ENCODE measurements at places on chromosomes 4 and X.

DNA sequence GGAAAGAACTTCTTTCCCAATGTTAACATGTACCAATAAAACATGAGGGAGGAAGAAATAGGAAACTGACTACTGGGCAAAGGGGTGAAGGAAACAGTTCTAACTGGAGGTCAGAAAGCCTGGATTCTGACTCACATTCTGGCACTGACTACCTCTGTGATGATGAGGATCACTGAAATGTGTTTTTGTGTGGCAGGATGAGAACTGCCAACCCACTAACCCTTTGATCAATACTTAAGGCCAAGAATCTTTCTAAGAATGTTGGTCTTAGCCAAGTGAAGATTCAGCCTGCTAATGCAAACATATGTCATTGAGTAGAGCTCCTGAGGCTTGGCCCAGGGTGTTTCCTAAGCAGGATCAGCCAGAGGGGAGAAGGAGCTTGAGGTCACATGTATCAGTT, 4.6 kb downstream of the ALAS2 start:
- no peak for DNase-seq

- DNase-seq: no peak
Measured at GRCh38 chrX:119150163-119151050, 22.8 kb upstream of the KIAA1210 start.

GRCh38 chr4:8748236-8748575, 123.4 kb downstream of the HMX1 start:
- DNase-seq: no peak

- no peak for DNase-seq
Measured at GRCh38 chr4:86980230-86980629, 45.4 kb downstream of the AFF1 start.

DNA sequence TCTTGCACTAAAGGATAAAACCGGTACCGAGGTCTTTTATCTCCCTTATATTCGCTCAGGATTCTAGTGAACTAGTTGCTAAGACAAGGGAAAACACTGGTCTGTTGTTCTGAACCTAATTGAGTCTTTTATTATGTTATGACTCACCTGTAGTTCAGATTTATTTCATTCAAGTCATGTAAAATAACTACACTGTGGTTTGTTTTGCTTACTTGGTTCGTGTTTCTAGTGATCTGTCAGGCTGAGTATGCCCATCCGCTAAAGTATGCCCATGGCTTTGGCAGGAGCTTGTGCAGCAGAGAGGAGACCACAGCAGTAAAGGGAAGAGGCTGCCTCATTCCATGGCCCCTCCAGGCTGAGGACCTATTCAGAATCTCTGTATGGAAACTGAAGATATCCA, 126.1 kb downstream of the AFF1 start:
- no peak for DNase-seq

- DNase-seq: no peak
Measured at GRCh38 chrX:30248854-30249253, 1.9 kb downstream of the MAGEB1 start.

DNA sequence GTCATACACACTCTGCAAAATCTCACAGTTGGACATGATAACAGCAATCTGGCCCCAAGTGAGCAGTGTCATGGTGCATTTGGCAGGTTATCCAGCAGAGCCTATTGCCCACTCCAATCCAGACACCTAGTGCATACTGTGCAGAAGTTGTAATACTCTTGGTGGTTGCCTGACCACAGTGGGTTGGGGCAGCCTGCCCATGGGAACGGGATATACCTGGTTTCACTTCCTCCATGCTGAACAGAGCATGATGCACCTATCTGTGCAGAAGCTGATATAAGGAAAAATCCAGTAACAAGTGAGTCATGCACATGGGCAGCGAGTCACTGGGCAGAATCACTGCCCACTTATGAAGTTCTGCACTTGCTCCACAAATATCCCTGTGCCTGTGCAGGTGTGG, 105.3 kb upstream of the IGSF1 start:
- no peak for DNase-seq

DNA sequence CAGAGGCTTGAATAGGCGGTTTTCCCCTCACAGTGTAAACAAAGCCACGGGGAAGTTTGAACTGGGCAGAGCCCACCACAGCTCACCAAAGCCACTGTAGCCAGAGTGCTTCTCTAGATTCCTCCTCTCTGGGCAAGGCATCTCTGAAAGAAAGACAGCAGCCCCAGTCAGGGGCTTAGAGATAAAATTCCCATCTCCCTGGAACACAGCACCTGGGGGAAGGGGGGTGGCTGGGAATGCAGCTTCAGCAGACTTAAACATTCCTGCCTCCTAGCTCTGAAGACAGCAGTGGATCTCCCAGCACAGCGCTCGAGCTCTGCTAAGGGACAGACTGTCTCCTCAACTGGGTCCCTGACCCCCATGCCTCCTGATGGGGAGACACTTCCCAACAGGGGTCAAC, 44.0 kb upstream of the USP38 start:
- no peak for DNase-seq

DNA sequence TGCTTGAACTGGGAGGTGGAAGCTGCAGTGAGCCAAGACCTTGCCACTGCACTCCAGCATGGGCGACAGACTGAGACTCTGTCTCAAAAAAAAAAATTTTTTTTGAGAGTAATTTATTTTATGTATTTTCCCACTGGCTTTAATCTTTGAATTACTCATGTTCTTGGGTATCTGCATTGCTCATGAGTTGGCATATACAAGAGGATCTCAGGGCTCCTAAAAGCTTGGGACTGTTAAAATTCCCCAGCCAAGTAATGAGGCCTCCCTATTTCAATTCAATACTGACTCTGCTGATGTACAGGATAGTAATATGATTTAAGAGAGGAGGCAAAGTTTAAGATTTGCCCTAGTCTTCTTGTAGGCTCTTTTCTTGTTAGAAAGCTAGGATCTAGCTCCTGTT, 6.2 kb downstream of the IL21 start:
- DNase-seq: no peak

DNA sequence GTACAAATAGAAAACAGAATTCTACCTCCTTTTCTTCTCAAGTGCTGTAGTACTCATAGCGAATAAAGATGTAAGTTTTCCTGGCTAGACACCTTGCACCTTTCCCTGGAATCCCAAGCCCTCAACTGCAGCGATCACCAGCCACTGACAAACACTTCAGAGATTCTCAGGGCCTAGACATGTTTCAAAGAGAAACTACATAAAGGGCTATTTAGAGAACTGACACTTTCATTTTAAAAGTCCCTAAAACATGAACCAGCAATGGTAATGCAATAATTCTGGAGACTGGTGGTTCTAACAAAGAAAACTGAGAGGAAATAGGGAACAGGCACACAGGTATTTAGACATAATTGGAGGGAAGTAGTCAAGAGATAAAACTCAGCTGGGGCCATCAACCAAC, 35.7 kb downstream of the FANCB start:
- no peak for DNase-seq

DNA sequence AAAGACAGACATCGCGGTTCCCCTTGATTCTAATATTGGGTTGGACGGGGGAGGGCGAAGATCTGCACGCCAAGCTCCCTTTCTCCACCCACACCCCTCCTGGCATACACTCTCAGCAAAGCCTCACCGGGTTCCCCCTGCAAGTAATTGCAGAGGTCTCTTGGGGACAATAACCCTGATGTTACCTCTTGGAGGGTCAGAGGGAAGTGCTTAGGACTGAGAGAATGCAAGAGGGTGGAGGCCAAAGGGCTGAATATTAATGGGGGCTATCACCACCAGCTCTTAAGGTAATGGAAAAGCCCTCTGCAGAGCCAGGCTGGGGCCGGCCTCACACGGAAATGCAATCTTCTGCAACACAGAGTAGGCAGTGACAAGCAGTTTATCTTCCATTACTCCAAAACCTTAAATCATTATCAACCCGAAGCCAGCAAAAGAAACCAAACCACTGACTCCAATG, 344.1 kb upstream of the GATB start:
- no peak for DNase-seq

- DNase-seq: no peak
Measured at GRCh38 chr4:24770032-24770584, 25.3 kb upstream of the SOD3 start.

- no peak for DNase-seq
Measured at GRCh38 chr4:153427363-153428071, 38.6 kb upstream of the TMEM131L start.

DNA sequence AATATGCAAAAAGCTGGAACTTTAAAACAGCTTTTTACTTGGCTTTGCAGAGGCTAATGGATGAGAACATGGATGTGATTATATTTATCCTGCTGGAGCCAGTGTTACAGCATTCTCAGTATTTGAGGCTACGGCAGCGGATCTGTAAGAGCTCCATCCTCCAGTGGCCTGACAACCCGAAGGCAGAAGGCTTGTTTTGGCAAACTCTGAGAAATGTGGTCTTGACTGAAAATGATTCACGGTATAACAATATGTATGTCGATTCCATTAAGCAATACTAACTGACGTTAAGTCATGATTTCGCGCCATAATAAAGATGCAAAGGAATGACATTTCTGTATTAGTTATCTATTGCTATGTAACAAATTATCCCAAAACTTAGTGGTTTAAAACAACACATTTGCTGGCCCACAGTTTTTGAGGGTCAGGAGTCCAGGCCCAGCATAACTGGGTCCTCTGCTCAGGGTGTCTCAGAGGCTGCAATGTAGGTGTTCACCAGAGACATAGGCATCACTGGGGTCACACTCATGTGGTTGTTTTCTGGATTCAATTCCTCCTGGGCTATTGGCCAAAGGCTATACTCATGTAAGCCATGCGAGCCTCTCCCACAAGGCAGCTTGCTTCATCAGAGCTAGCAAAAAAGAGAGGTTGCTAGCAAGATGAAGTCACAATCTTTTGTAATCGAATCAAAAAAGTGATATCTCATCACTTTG, 15.6 kb downstream of the TLR8 start:
- DNase-seq: no peak

DNA sequence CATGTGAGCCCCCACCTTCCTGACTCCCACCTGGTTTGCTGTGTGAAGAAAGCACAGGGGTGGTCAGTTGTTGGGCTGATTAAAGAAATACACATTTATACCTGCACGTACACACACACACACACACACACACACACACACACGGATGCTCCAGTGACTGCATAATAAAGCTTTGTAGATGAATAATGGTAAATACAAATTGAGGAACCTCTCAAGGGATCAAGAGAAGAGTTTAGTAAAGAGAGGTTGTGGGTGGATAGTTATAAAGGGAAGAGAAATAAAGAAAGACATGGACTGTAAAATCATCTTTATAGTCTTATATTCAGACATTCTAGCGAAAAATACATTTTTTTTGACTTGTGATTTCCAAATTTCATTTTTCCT, 144.1 kb downstream of the MGST2 start:
- no peak for DNase-seq

- DNase-seq: no peak
Measured at GRCh38 chr4:176791591-176792325, 964 bp downstream of the VEGFC start.

DNA sequence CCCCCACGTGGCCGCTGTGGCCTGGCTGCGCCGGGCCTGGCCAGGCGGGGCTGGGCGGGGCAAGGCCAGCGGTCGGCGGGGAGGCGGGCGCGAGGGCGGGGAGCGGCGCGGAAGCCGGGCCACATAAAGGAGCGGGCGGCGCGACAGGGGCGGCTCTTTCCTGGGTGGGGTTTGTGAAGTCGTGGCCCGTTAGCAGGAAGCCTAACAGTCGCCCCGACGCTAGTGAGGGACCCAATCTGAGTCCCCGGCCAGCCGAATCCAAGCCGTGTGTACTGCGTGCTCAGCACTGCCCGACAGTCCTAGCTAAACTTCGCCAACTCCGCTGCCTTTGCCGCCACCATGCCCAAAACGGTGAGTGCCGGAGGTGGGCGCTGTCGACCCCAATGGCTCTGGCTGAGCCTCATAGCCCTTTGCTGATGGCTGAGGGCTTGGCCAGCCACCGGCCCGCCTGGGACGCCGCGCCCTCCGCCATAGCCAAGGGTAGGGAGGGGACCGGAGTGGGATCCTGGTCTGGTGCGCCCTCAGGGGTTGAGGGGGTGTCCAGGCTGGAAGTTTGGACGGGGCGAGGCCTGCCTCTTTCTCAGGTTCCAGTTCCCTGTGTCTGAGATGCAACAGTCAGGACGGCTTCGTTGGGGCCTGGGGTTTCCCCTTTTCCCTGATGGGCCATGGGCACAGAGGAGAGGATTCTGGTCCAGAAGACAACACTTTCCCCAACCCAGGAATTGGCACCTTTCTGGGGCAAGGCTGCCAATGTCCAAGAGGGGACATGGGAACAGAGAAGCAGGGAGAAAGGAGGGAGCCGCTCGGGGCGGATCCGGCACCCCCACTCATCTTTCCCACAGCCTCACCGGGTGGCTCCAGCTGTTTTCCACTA, at the start of gene MSN:
Gene MSN (plus strand): TSS at position 152 of the 874 bp plus-strand sequence. CDS start 188 bp downstream, at position 340.
- DNase-seq: no peak

DNA sequence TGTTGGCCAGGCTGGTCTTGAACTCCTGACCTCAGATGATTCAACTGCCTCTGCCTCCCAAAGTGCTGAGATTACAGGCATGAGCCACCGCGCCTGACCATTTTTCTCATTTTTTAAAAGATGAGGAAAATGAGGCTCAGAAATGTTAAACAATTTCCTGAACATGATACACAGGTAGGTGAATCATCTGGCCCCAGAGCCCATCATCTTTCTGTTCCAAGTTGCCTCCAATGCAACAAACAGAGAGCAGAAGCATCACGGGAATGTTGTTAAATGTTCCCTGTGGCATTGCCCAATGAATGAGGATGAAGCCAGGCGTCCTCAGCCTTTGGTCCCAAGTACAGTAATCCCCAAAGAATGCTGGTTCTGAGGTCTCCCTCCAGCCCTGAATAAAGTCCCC, 31.3 kb upstream of the ANXA5 start:
- DNase-seq: no peak

- no peak for DNase-seq
Measured at GRCh38 chrX:111662292-111662691, 18.7 kb upstream of the ALG13 start.

DNA sequence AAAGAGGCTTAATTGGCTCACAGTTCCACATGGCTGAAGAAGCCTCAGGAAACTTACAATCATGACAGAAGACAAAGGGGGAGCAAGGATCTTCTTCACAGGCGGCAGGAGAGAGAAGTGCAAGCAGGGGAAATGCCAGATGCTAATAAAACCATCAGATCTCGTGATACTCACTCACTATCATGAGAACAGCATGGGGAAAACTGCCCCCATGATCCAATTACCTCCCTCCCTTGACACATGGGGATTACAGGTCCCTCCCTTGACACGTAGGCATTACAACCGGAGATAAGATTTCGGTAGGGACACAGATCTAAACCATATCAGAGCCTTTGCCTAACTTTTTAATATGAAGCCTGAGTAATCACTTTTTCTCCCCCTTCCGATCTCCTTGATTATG, 43.7 kb upstream of the MAPK10 start:
- DNase-seq: no peak

GRCh38 chr4:140645614-140646412, 77.1 kb upstream of the UCP1 start:
- no peak for DNase-seq

- no peak for DNase-seq
Measured at GRCh38 chr4:87532109-87532508, 2.9 kb upstream of the SPARCL1 start.

DNA sequence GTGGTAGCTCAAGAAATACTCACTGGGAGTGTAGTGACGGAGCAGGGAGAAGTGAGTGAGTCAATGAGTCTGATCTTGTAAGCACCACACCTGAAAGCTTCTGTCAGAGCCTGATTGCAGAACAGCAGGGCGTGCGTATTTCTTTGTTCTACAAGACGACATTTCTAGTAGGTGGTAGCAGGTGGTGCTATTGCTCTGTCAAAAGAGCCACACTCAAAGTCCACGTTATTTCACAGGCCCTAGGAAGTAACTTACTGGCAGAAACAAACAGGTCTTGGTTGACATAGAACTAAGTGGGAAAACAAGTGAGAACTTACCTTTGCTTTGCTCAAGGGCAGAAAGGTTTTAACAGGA, 46.4 kb upstream of the SPRY1 start:
- DNase-seq: no peak
